Lung microvascular endothelial cell (primary cell): ENCODE measurements at places on chromosomes 11 and 22. TPM values are rescaled to one million over a fixed set of nuclear protein-coding genes. Genes with fewer than 3 reads are reported as not detected.

The UPK3A gene
- not detected in 2 replicates for total RNA-seq

The OR52N4 gene
- not detected in 2 replicates for total RNA-seq

The CD3D gene
- total RNA-seq = not detected in 2 replicates

The MS4A4A gene
- total RNA-seq = not detected in 2 replicates

The GVQW3 gene
- total RNA-seq = 0.40 and 0.44 TPM in 2 replicates

The B4GALNT4 gene
- 0.20 and 0.65 TPM in 2 replicates for total RNA-seq

The CD248 gene
- total RNA-seq = under 0.01 TPM in 2 replicates

The OR10G7 gene
- total RNA-seq = not detected in 2 replicates

The CELSR1 gene
- 15.7 and 43.1 TPM in 2 replicates for total RNA-seq

The PIH1D2 gene
- 0.40 and 0.87 TPM in 2 replicates for total RNA-seq

GRCh38 chr22:27845644-27846043 is 44.1 kb upstream of the MN1 start:
- no peak for DNase-seq

GRCh38 chr11:12048936-12049790 is 40.7 kb upstream of the DKK3 start:
- peak; percentile 11 for DNase-seq

GRCh38 chr22:28019360-28019759 is 100.3 kb upstream of the PITPNB start:
- no peak for DNase-seq

DNA sequence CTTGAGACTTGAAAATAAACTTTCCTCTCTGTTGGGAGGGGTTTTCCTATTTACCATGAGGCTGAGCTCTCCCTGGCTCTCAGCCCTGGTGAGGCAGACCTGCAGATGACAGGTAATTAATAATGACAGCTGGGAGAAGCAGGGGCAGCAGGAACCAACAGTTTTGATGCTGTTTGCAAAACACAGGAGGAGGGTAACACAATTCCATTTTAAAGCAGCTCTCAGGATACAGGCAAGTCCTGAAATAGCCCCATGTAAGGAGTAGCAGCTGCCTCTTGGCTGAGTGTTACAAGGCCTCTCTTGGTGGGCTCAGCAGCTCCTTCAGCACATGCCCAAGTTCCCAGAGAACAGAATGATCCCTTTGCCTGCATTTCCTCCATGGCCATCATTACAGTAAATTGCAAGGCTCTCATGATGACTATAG is 13.3 kb downstream of the PARVA start:
- DNase-seq = no peak

DNA sequence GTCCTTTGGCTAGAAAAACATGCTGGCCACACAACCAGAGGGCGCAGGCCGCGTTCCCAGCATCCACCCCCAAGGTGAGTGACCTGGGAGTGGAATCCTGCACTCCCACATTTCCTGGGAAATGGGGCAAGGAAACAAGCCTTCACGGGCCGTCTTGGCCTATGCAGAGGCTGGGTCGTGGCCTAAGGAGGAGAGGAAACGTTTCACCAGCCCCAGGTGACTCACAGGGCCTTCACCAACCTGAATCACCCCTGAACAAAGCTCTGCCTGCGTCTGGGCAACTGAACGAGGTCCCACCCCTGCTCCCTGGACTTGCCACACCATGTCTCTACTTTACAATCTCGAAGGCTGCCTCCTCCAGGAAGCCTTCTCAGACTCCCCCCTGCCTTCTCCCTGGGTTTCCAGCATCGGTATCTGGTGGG is 13.2 kb downstream of the MYH9 start:
- DNase-seq = no peak

DNA sequence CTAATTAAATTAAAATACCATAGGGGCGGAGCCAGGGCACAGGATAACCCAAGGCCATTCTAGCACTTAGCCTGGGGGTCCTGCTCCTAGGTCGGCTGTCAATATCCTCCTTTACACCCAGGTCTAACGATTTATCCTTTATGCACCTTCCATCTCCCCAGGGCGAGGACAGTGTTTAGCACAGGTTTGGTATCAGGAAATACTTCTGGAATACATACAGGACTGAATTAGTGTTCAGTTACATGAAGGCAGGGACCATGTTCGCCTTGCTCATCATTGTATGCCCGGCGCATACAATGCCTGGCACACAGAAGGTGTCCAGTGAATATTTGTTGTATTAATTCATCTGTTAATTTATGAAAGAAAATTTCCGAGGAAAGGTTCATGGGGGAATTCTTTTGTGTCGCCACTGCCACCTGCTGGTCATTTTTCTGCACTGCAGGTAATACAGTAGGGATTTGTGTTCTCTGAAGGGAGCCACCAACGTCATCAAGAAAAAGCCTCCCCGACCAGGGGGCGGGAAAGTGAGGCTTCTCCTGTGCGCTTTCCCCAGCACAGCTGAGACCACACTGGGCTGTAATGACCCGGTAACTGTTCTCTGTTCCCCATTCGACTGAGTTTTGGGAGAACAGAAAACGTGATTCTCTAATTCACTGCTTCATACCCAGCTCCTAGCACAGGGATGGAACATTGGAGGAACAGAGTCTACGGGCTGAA is 68.7 kb upstream of the ASPHD2 start:
- peak; percentile 75 for DNase-seq

- DNase-seq = no peak
Measured at GRCh38 chr11:93288767-93289166, 41.8 kb upstream of the DEUP1 start.

DNA sequence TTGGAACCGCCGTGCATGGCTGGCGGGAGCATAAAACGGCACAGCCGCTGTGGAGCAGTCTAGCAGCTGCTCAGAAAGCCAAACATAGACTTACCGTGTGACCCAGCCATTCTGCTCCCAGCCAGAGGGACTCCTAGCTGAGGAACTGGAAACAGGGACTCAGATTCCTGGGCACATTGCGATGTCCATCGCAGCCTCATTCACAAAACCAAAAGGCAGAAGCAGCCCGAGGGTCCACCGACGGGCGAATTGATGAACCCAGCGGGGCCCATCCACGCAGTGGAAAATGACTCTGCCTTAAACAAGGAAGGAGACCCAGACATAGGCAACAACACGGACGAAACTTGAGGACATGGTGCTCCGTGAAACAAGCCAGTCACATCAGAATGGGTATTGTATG is 5.7 kb upstream of the MUC5B start:
- no peak for DNase-seq

DNA sequence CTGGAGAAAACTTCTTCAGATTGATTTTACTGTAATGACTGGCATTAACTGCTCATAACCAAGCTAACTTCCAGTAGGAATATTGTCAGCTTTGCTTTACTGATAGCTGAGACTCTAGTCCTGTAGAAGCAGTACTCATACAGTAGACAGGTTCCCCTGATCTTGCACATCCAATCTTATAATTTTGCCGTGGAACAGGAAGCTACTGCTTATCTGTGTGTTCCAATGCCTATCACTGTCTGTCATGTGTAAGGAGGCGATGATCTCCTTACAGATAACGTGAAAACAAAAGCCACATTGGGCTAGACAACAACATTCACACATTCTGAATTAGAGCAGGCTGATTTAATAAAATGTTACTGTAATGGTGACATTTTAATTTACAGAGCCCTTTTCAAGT is 13.2 kb downstream of the HSD17B12 start:
- DNase-seq = no peak

DNA sequence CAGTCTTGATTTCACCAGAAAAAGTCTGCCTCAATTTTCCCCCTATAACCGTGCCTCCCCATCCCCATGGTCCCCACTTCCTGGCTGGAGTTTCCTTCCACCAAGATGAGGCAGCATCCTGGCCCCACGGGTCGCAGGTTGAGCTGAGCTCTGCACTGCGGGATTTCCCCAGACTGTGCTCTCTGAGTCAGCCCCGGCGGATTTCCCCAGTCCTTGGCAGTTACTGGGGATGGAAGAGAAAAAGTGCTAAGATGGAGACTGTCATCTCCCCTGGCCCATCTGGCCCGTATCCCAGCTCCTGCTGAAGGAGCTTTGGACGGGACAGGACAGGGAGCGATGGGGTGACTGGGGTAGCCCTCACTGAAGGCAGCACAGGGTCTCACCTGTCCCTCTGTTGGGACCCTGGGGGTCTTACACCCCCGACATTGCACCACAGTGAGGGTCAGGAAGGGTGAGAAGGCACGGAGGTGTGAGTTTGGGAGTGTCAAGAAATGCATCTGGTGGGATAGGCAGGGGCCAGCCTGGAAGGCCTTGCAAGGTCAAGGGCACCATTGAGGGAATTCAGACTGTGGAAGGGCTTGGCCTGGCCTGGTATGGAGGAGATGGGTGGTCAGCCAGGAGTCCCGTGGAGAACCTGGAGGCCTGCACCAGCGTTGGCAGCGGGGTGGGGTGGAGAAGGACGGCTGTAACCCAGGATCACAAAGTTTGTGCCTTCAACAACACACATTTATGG is 36.5 kb downstream of the NADSYN1 start:
- DNase-seq = peak; percentile 95

DNA sequence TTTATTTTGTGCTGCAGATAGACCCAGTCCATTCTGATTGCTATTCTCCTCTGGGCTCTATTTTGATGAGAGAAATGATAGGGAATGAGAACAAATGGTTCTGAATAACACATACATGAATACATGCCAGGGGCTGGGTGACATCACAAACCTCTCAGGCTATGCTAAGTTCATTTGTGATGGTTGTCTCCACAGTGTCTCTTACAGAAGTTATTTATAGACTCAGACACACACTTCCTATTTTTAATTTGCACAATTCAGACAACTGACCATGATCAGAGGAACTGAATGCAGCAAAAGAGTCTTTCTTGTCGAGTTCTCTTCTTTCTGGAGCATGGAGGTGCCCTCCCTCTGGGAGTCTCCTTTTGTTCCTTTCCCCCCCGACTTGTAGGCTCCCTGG is 991.7 kb downstream of the OPCML start:
- DNase-seq = no peak

DNA sequence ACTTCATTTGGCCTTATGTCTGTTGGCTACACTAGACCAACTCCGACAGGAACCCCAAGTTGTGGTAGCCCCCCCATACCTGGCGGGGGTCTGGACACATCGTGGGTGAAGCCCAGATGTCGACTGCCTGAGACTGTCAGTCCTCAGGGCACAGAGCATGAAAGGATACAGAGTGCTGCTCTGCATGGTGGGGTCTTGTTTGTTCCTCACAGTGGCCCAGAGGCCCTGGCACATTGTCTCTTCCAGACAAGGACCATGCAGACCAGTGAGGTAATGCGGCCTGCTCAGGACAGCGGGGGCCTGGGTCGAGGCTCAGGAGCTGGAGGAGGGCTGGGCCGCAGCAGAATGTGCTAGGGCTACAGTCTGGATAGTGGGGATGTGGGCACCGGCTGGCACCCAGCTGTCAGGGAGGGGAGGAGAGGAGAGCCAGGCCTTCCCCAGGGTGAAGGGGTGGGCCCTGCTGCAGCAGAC is 14.6 kb downstream of the CAPN5 start:
- no peak for DNase-seq

GRCh38 chr11:10993186-10993585 is 135.3 kb upstream of the ZBED5 start:
- DNase-seq = no peak

DNA sequence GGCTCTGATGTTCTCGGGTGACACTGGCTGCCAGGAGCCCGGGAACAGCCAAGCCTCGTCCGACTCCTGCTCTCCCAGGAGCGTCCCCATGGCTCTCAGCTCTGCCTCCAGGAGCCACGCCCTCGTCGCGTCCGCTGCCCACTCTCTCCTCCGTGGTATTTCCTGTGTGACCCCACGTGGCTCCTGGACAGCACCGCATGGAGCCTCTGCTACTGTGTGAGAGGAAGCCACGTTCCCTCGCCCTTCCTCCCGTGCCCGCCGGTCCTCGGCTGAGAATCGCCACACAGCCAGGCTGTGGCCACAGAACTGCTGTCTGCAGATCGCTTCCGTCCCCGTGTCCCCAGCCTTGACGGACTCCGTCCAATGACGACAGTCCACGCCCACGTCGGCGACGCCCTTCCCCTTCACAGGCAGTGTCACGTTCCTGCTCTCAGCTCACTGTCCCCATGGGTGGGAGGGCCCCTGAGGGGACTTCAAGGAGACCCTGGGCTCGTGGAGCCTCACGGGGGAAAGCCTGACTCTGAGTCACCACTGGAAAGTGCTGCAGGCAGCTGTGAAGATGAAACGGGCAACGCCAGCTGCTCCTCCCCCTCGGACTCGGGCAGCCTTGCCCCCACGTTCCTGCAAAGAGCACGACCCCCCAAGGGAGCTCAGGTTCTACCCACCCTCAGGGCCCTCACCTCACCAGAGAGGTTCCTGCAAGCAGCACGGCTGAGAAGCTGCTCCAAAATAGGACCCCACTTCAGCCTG is 458.5 kb downstream of the BRD1 start:
- peak; percentile 8 for DNase-seq

- DNase-seq = no peak
Measured at GRCh38 chr22:20912494-20912893, 4.7 kb upstream of the CRKL start.

GRCh38 chr11:60821827-60822599 is 19.9 kb upstream of the CCDC86 start:
- DNase-seq = no peak

DNA sequence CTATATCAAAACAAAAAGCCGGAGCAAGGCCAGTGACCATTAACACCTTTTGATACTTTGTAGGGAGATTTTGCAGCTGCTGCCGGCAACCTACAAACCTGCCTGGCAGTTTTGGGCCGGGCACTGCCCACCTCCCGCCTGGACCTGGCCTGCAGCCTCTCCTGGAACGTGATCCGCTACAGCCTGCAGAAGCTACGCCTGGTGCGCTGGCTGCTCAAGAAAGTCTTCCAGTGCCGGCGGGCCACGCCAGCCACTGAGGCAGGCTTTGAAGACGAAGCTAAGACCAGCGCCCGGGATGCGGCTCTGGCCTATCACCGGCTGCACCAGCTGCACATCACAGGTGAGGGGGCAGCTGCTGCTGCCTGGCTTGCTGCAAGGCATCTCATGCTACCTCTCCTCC is 34.2 kb downstream of the SHISA8 start:
- no peak for DNase-seq

DNA sequence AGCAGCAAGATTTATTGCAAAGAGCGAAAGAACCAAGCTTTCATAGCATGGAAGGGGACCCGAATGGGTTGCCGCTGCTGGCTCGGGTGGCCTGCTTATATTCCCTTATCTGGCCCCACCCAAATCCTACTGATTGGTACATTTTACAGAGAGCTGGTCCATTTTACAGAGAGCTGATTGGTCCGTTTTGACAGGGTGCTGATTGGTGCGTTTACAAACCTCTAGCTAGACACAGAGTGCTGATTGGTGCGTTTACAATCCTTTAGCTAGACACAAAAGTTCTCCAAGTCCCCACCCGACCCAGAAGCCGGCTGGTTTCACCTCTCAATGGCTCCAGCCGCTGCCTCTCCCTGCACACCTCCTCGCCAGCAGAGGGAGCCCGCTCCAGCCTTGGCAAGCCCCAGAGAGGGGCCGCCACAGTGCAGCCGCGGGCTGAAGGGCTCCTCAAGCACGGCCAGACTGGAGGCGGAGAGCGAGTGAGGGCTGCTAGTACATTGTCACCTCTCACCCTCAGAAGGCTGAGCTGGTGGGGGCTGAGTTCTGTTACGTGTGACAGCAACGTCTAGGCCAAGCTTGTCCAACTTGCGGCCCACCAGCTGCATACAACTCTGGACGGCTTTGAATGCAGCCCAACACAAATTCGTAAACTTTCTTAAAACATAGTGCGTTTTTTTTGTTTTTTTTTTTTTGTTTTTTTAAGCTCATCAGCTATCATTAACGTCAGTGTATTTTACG is 8.7 kb downstream of the PTH start:
- peak; percentile 55 for DNase-seq
